C1 segment of cervical spinal cord (tissue), 14 donors: ENCODE measurements at places on chromosomes 2 and 18.
A peak's percentile ranks its signal among the peaks of the same experiment; 100 is the strongest.

DNA sequence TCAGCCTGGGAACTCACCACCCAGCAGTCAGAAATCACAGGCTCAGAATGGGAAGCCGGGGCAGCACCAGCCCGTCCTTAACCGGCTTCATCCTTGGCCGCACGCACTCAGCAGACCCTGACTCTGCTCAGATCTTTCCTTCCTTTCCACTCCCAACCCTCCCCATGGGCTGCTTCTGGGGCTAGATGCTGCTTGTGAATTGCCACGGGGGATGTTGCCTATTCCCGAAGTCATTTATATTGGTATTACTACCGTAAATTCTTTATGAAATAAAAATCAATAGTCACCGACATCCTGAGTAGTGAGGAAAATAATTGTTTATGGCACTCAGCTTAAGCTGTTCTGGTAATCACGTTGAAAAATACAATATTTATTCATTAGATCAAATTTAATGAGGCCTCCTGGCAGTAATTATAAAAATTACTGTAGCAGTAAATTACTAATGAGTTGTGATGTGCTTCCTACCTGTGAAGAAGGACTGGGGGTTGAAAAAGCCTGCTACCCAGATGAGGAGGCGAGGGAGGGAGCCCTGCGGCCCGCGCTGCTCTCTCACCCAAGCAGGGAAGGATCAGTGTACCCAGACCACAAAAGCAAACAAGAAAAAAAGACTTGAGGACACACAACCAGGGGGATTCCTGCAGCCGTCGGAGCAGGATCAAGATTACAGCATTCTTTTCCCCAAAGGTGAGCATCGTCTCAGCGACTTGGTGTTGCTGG lies 31.5 kb downstream of the CDCA7 start:
- no peak for DNase-seq

GRCh38 chr18:36284671-36285295 lies 12.7 kb upstream of the FHOD3 start:
- DNase-seq: no peak

DNA sequence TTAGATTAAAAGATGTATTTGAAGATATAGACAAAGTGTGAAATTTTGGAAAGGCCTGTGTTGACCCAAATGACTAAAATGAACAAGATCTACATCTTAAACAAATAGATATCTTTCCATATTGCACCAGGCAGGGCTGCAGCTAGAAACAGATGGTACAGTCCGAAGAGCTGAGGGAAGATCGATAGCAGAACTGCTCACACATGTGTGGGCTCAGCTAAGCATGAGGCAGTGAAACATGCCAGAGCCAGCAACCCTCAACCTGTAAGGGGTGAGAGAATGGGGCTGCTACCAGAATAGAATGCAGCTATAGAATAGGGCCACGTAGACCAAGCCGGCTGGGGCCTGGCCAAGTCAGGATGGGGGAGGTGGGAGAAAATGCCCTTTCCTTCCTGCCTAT lies 87.8 kb downstream of the SLC5A7 start:
- DNase-seq: no peak

DNA sequence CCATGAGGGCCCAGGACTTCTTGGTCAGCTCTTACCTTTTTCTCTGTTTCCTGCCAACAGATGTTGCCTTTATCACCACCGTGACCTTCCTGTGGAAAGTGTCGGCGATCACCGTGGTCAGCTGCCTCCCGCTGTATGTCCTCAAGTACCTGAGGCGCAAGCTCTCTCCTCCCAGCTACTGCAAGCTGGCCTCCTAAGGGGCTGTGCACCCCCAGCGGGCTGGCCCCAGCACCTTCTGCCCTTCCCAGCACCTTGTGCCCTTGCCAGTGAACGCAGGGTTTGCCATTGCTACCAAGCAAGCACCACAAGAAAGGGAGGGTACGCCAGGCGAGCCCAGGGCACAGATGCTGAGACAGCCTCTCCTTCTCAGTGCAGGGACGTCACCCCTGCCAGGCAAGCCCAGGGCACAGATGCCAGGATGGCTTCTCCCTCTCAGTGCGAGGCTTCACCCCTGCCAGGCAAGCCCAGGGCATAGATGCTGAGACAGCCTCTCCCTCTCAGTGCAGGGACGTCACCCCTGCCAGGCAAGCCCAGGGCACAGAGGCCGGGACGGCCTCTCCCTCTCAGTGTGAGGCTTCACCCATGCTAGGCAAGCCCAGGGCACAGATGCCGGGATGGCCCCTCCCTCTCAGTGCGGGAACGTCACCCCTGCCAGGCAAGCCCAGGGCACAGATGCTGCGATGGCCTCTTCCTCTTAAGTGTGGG lies 18.4 kb upstream of the NFATC1 start:
- DNase-seq: peak; percentile 64

GRCh38 chr2:42099438-42100173 lies 51.8 kb downstream of the PKDCC start:
- no peak for DNase-seq

DNA sequence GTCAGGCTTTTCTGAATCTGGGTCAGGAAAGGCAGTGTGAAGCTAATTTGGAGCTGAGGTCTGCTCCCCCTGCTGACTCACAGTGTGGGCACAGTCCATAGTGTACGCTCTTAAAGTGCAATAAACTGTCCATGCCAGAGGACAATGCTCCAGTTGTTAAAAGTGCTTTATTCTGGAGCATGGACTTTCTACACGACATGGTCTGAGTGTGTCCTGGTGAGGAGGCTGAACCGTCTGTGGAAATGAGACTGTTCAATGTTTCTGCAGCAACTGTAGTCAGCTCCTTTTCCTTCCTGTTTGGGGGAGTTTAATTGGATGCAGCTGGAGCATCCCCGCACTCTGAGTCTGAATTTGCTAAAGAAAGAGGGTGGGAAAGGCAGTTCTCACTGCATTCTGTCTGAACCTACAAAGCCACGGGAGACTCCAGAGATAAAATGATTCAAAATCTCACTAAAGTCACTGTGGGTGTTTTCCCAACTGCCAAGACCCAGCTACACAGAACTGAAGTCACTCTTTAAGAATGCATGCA lies 110.2 kb upstream of the TRIB2 start:
- no peak for DNase-seq
